Vagina (tissue), 2 donors: ENCODE measurements at places on chromosomes 3 and 15.

DNA sequence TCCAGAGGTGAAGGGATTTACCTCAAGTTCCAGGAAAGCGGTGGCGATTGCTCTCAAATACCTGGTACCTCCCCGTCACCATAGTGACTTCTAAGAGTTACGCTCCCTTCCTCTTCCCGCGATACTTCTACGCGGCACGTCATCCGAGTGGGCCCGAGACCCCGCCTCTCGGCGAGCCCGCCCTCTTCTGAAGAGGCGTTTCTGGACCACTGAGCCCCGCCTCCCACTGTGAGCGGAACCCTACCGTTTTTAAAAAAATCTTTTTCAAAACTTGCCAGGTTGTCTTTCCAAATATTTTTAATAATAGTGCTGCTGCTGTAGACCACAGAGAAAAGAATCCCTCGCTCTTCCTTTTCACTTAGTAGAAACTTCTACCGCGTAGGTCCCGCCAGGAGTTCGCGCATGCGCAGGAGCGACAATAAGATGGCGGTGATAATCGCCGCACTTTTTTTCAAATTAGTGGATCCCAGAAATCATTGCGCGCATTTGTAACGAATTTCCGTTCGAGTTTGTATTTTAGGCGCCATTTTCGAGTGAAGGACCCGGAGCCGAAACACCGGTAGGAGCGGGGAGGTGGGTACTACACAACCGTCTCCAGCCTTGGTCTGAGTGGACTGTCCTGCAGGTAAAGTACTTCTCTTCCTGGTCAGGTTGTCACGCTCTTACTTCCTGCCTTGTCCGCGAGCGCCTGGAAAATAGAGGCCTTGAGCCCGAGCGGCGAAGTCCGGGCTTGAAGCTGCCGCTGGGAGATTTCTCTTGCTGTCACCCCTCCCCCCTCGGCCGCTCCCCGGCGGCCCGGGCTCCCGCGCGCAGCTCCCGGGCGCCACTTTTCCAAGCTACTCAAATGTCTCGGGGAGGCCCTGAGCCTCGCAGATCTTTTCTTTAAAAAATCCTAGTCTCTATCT, at the start of the genes IFT80 and SMC4:
TSS of gene IFT80 (minus strand) at position 101 of the 905 bp plus-strand sequence. CDS start 14,625 bp downstream, outside the sequence.
TSS of gene SMC4 (plus strand) at position 526 of the 905 bp plus-strand sequence. CDS start 1,177 bp downstream, outside the sequence.
- DNase-seq = peak; percentile 96

DNA sequence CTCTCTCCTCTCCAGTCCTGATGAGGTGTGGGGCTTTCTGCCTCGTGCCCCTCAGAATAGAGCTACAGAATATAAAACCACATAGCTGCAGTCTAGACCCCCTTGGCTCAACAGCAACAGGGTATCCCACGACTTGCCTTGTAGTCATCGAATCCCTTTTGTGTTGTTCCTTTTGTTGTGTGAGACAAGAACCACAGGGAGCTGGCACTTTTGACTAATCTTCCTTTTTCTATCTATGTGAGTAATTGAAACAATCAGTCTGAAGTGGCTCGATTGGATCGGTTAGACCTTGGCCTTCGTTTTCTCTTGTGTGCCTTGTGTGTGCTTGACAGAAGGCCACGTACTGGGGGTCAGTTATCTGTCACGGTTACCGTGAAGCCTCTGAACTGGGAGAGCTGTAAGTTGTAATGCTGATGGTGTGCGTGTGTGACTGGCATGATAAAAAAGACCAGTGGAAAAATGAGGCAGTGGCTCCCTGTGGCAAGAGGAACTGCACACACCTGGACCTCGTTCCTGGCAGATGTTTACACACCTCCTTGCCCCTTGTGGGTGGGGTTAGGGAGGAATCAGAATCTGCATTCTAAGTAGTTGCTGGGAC, 23.2 kb upstream of the IQCF6 start:
- DNase-seq = no peak

- no peak for DNase-seq
These were observed 911 bp downstream of the APBA2 start for GRCh38 chr15:28886431-28887338.

GRCh38 chr3:104628185-104628789, 738.4 kb upstream of the ALCAM start:
- no peak for DNase-seq

GRCh38 chr3:119315600-119316312, 21.6 kb downstream of the ARHGAP31 start:
- DNase-seq = no peak

DNA sequence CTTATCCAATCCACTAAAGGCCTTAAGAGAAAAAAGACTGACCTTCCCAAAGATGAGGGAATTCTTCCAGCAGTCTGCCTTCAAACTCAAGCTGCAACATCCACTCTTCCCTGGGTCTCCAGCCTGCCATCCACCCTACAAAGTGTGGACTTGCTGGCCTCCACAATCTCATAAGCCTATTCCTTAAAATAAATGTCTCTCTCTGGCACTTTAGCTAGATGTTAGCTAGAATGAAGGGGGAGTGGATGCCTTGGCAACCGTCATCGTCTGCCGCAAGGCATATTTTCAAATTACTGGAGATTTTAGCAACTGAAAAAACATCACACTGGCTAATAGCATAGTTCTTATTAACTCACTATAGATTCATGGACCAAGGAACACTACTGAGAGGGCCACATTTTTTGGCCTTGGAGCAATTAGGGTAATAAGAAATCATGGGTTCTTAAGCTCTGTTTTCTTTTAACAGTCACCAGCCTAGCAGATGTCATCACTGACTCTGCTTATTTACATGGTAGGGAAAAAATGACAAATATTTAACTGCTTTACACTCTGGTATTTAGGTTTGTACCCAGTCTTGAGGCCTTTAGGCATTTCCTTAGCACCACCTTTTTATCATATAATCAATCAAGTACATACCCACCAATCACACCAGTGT, 245.3 kb downstream of the MYRIP start:
- no peak for DNase-seq

GRCh38 chr3:138609898-138610266, 1.3 kb downstream of the FAIM start:
- DNase-seq = no peak

GRCh38 chr3:139307601-139308555, 35.9 kb upstream of the MRPS22 start:
- no peak for DNase-seq

- DNase-seq = no peak
These were observed 20.2 kb upstream of the PPM1L start for GRCh38 chr3:160735826-160736225.

DNA sequence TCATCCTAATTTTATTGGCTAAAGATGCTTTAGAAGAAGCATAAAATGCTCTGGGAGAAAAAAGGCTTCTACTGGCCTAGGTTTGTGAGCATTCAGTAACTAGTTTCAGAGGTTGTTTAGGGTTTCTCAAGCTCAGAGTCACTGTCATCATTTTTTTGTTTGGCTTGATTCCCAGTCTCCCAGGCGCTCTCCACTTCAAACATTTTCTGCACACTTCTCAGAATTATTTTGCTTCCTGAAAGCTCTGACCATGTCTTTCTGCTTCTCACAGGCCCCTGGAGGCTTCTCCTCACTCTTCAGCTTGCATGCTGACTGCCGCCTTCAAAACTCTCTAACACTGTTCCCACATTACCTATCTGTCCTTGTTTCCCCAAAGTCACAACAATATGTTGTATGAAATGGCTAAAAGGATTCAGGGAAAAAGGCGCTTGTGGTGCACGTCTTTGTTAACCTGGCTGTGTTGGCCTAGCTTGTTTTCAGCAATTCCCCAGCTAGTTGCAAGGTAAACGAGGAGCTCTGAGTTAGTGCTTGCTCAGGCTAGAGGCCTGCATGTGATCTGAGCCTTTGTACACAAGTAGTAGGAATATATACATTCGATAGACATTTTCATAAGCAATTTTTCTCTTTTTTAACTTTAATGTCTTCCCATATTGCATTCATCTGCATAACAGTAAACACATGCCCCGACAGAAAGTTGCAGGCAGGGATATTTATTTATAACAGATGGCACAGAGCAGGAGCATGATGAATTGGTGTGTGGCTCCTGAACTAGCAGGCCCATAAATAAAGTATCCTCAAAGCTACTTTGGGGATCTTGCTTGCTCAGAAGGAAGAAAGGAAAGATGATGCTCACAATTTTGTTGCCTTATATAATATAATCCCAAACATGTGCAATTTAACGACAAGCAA, 129.2 kb upstream of the DPH6 start:
- DNase-seq = no peak

DNA sequence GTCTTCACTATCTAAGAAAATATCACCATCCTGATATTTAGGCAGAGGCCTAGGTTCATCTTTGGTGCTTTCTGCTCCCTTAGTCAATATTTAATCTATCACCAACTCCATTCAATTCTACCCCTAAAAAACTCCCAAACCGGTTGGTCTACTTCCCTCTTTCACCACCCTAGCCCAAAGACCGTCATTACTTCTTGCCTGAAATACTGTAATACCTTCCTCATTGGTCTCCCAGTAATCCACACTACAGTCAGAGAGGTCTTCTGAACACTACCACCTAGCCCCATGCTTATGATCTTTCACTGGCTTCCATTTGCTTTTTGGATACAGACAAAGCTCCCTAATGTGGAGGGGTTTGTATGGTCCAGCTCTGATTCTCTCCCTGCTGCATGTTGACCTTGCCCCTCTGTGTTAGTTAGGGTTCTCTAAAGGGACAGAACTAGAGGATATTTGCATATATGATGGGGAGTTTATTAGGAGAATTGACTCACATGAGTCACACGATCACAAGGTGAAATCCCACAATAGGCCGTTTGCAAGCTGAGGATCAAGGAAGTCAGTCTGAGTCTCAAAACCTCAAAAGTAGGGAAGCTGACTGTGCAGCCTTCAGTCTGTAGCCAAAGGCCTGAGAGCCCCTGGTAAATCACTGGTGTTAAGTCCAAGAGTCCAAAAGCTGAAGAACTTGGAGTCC, 36.4 kb upstream of the ATP2C1 start:
- DNase-seq = no peak

GRCh38 chr3:100525753-100526612, 33.6 kb downstream of the TMEM45A start:
- DNase-seq = no peak

DNA sequence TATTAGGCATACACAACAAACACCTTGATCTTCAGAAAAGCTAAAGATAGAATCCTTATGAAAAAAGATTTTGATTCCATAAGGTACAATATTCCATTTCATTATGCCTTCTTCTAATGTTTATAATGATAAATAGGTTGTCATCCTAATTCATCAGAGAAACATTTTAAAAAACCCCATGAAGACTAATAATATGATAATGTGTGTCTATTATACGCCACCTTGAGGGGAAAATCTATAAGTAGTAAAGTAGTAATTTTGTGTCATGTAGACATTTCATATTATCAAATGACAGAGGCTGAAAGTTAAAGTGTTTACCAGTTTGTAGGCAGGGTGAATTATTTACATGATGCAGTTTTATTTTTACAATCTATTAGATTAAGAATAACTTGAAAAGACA, 524.3 kb downstream of the GBE1 start:
- DNase-seq = no peak

GRCh38 chr3:99332718-99333117, 305.7 kb upstream of the COL8A1 start:
- no peak for DNase-seq

- DNase-seq = no peak
These were observed 26.7 kb upstream of the PLA2G4D start for GRCh38 chr15:42121021-42121420.

DNA sequence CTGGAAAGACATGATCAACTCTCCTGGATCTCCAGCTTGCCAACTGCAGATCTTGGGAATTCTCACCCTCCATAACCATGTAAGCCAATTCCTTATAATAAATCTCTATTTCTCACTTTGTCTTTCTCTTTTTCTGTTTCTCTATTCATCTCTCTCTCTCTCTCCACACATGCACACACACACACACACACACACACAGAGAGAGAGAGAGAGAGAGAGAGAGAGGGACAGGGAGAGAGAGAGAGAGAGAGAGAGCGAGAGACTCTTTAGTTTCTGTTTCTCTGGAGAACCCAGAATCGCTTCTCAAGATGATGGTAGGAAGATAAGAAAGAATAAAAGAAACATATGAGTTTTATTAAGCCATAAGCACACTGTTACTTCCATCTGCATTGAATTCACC, 111.9 kb downstream of the BCHE start:
- no peak for DNase-seq

DNA sequence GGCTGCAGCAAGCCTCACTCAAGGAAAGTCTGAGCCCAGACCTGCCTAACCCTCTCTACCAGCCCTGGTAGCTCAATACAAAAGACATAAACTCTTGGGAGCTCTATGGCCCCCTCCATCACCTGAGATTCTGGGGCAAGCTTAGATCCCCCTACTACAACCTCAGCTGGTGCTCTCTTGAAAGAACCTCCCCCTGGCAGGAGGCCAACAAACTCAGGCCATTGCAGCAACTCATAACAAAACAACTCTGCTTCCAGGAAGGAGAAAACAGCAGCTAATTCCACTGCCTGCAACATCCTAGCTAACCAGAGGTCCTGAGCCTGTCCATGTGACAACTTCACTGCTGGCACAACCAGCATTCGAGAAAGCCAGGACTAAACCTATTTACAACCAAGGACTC, 169.2 kb downstream of the ROBO1 start:
- no peak for DNase-seq

GRCh38 chr3:123571264-123571972, 13.4 kb downstream of the HACD2 start:
- DNase-seq = no peak

- no peak for DNase-seq
These were observed 52.5 kb downstream of the PHC3 start for GRCh38 chr3:170128977-170129431.

GRCh38 chr15:63057468-63058345, 15.2 kb downstream of the TPM1 start:
- no peak for DNase-seq

DNA sequence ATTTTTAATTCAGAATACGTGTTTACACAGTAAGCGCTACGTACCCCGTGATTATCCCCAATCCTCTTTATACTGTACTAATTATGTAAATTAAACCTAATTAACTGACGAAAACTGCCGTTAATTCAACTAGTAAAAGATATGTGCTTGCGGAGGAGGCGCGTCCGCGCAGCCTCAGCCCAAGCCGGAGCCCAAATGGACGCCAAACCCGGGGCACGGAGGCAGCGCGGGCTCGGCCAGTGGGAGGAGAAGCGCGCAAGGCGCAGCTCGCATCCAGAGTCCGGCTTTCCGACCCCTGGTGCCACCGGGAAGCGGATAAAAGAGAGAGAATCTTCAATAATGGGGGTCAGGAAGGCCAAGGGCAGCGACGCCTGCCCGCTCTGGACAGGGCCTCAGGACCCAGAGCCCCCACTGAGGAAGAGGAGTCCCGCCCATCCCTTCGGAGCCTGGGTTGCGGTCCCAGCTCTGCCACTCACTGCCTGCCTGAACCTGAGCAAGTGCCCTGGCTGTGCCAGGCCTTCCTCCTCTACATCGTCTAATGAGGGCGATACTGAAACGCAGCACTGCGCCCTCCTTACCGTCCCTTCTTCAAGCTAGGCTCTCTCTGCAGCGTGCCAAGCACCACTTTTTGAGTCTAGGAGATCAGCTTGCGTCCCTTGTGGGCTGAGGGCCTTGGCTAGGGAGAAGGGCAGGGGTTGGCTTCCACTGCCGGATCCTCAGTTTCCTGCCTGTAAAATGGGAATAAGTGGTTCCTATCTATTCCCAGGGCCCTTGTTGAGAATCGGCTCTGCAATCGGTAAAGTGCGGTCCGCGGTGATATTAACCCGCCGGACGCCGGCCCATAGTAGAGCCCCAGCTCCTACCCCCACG, 5.0 kb upstream of the SKOR1 start:
- DNase-seq = no peak
